ENCODE measurements at places on chromosomes 13 and 19.

- DNase-seq = no peak
Observed at GRCh38 chr13:27665333-27665732, 43.6 kb downstream of the POLR1D start.

DNA sequence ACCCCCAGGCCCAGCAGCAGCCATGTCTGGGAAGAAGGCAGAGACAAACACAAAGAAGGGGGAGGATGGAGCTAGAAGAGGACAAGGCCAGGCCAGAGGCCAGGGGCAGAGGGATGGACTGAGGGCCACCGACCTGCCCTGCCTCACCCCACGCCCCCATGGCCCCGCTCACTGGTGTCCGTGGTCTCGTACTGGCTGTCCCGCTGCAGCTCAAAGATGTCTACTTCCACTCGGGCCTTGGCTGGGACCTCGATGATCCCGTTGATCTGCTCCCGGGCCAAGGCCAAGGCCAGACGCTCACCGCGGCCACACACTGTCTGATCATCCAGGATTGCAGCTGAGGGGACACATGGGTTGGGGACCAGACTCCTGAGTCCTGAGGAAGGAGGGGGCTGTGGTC is 5.0 kb downstream of the GRIK5 start:
- no peak for DNase-seq

- DNase-seq = no peak
Observed at GRCh38 chr13:30700364-30700763, 35.0 kb upstream of the ALOX5AP start.

- DNase-seq = no peak
Observed at GRCh38 chr13:47139519-47139918, 242.7 kb upstream of the HTR2A start.

GRCh38 chr13:100213576-100213975 is 124.7 kb downstream of the PCCA start:
- DNase-seq = no peak

DNA sequence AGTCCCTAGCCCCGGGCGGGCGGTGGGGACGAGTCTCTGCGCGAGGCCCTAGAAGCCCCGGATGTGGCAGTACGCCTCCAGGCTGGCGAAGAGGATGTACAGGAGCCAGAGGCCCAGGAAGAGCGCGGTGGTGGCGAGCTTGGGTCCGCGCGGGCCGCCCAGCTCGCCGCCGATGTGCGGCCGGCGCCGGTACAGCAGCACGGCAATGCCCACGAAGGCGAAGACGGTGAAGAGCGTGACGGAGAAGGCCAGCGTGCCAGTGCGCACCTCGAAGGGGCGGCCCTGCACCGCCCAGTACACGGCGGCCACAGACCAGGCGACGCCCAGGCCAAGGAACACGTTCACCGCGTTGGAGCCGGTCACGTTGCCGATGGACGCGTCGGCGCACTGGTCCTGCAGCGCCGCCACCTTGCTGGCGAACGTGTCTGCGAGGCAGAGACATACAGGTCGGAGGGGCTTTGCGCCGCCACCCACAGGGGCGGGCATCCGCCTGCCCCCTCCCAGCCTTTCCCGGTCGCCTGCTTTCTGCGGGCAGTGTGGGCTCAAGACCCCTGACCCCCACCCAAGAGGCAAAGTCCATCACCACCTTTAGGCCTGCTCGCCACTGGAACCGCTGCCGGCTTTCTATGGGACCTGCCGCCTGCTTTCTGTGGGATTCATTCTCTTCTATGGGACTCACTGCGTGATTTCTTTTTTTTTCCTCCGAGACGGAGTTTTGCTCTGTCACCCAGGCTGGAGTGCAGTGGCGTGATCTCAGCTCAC is 10.9 kb upstream of the MEIS3 start:
- no peak for DNase-seq

- no peak for DNase-seq
Observed at GRCh38 chr13:112029143-112029542, 37.8 kb upstream of the SOX1 start.
